Activated CD4-positive, alpha-beta T cell treated with anti-CD3 and anti-CD28 coated beads, Interleukin-2, amount 50 U/mL, for 16 hours (primary cell): ENCODE measurements at places on chromosomes 4 and X.

DNA sequence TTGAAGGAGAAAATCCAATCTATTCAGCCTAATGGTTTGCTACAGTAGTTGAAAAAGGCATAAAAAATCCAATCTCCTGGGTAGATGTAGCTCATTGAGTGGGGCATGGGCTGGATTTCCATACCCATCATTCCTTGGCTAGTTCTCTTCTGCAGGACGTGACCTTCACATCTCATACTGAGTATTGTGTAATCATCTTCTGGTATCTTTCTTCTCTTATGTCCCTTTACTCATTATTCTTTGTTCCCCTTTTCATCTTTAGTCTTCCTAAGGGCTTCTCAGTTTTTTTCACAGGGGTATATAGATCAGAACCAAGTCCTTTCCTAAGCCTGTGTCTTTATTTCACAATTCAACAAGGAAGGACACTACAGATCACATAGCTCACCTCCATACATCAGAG, 727.6 kb upstream of the MAGEB2 start:
- no peak for DNase-seq

- no peak for DNase-seq
These were observed 59.1 kb downstream of the MRPL1 start for GRCh38 chr4:77921701-77922100.

DNA sequence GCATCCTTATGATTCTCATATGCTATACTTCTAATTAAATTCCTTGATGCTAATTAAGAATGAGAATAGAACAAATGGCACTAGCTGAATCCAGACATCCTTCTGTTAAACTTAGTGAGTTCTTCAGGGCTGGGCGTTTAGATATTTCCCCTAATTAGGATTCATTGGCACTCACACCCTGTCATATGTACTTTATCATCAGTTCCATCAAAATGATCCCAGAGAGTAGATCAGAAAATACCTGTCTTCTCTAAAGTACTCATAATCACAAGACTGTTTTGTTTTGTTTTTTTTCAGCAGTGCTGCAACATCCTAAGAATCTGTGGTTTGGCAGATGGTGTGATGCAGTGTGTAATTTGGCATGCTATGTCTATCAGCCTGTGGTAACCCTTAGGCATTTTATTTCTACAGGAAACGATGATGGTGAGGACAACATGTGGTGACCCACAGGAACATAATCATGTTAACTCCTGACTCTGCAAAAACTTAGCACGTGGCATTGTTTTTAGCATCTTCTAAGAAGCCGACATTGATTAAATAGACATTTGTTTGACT, 2528.4 kb downstream of the ARAP2 start:
- no peak for DNase-seq

DNA sequence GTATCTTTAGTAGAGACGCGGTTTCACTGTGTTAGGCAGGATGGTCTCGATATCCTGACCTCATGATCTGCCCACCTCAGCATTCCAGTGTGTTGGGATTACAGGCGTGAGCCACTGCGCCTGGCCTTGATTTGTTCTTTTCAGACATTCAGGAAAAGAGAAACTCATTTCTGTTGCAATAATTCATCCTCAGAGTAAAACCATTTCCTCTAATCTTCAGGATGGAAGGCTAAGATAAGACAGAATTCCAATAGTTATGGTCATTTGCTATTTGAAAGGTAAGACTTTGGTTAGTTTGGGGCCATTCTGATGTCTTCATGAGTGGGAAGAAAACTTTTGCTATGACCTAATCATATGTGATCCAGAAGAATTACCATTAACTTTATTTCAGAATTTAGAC, 83.0 kb downstream of the LRP2BP start:
- no peak for DNase-seq

GRCh38 chr4:128512767-128513322, 225.2 kb upstream of the PGRMC2 start:
- DNase-seq = no peak

- no peak for DNase-seq
These were observed 41.2 kb downstream of the NCAPG start for GRCh38 chr4:17851959-17852358.

DNA sequence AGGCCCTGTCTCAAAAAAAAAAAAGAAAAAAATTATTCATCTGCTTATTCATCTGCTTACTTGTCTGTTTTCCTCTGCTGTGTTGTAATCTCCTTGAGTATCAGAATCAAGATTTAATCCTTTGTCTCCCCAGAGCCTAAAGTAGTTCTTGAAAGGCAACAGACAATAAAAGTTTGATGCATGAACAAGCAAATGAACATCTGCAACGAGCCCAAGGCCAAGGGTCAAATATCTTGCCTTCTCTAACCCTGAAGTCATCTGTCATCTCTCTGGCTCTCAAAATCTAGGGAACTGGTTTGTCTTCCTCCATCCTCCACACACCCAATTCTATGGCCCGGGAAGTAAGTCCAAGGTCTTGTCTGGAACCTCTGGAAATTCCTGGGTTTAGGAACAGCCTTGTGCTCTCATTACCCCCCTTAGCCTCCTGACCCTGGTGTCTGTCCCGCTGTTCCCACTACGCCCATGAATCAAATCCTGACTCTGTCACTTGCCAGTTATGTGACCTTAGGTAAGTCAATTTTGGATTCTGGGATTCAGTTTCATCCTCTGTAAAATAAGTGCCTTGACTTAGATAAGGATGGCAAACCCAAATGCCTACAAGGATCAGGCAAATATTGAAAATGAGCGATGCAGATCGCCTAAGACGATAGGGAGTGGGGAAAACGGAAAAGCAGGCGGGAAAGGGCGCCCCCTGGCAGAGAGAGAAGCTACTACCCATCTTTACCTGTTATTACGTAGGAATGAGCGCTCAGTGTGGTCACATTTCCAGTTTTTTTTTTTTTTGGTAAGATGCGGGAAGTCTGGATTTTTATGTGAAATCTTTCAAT, 102.7 kb upstream of the DHX15 start:
- DNase-seq = peak; percentile 14

- DNase-seq = no peak
These were observed 443.9 kb downstream of the KLHL4 start for GRCh38 chrX:87961471-87961870.

DNA sequence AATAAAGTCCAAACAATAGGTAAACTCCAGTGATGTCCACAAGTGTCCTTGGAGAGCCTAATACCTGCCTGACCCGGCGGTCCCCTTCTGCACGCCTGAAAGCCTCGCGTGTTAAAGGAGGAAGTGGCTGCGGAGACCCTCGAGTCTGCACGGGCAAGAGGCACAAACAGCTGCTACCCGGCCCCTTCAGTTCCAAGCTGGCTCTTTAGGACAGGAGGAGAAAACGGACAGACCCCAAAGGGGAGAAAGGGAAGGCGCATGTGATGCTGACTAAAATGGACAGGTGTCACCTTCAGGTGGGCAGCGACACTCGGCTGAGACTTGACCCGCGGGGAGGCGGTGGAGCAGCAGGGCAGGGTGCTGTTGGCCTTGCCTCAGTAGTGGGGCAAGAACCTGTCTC, 102.7 kb upstream of the TENM3 start:
- DNase-seq = no peak

DNA sequence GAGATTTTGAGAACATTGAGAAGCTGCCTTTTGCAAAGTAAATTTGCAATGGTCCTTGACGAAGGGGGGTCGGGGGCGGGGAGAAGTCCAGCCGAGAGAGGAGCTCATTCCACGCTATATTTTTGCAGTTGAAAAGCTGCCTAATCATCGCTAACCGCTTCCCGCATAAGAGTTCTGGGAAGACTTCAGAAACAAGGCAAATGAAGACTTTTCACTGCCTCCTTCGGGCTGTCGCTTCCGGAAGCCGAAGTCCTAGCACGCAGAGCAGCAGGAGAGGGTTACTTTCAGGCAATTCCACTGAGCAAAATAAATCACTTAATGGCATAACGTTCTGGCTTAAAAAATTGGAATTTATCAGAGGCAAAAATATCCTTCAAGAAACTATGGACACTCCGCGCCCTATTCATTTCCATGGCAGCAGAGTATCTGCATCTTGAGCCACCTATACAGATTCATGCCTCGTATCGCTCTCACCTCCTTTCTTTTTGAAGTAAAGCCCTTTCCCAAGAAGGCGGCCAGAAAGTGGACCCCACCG, 2.6 kb upstream of the LRAT start:
- DNase-seq = no peak

GRCh38 chr4:2125023-2125422, 65.9 kb downstream of the NAT8L start:
- no peak for DNase-seq

GRCh38 chr4:88582493-88582892, 9.8 kb upstream of the HERC3 start:
- DNase-seq = no peak

- no peak for DNase-seq
These were observed 80.0 kb downstream of the AREG start for GRCh38 chr4:74524985-74525384.

DNA sequence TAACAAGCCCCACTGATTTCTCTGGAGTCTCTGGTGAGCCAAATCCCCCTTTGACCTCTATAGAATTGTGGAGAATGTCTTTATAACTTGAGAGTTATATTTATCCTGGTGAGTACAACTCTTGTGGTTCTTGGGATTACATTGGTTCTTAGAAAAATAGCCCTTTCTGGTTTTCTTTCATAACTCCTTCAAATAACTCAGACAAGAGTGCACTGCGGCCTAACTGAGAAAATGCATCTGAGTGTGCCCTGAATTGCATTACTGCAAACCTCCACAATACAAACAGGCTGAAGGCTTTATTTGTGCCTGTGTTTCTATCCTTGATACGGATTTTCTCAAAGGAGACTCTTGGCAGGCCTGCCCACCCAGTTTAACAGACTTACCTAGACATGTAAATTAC, 2.7 kb downstream of the BEX3 start:
- DNase-seq = no peak
